Umbilical cord (tissue), 2 donors: ENCODE measurements at places on chromosomes 5 and 9. TPM values are rescaled to one million over a fixed set of nuclear protein-coding genes. Genes with fewer than 3 reads are reported as not detected.
A peak's percentile ranks its signal among the peaks of the same experiment; 100 is the strongest.

The HRH2 gene
- total RNA-seq: 1.7 TPM

The ST8SIA4 gene
- total RNA-seq: 13.5 TPM

DNA sequence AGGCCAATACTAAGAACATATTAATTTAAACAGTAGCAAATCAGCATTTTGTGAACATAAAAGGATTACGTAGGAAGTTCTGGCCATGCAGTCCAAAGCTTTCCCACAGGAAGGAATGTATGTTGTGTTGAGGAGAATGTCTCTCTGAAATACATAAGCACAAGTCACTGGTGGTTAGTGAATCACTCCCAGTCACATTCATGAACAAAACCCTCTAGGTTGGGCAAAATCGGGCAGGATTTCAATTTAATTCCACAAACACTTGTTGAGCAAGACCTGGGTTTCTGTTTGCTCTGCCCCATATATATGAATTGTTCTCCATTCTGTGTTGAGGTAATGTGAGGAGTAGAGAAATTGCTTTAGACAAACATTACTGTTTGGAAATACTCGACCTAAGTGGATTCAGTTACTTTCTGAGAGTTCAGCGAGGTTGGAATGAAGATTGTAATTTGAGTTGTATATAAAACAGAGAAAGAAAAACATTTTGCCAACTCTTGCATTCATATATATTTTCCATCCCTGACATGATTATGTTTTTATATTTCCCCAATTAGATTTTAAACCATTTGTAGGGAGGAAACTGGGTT, 127.6 kb upstream of the RPS23 start:
- DNase-seq: no peak

DNA sequence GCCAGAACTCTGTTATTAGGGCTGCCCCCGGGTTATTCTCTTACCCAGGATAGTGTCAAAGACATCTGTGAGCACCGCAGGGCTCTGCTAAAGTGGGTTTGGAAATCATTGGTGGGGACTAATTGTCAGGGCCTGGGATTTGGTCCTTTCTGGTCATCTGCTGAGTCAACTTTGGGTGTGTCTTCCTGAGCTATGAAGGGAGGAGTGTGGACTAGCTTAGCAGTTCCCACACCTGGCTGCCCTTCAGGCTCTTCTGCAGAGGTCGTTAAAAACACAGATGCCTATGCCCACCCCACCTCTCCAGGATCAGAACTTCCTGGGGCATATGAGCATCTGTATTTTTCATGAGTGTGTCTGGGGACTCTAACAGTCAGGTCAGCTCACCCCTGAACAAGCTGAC, 352.2 kb downstream of the SLIT3 start:
- no peak for DNase-seq

- DNase-seq: no peak
Observed at GRCh38 chr9:95023217-95024003, 294.1 kb downstream of the FANCC start.

DNA sequence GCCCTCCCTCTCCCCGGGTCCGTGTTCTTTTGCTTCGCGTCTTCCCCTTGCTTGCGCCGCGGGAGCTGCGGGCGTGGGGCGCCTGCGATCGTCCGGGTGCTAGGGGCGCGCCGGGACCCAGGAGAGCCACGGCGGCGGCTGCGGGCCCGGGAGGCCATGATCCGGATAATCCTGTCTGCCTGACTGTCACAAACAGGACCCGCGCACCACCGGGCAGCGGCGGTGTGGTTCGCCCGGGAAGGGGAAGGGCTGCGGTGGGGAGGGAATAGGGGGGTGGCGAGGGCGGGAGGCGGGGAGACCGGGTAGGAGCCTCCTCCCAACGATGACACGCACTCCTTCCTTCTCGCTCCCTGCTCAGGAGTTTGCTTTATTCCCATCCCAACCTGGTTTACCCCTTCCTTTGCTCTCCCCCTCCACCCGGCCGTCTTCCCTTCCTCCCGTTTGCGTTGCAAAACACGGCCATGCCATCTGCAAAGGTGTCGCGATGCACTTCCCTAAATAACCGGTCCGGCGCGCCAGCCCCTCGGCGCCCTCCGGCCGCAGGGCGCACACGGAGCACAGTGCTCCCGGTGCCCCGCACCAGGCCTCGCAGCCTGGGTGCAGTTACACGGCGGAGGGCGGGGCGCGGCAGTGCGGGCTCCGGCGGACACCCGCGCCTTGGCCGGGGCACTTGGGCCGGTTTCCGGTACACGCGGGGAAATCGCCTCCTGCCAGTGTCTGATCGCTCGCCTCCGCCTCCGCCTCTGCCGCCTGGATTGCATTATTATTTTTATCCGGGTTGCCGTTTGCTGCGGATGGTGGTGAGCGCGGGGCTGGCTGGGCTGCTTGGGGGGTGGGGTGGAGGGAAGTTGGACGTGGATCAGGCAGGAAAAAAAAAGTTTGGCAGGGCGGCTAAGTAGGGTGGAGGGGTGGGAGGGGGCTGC, 1.5 kb downstream of the SMARCA2 start:
- DNase-seq: peak; percentile 86

The FRMD3 gene
- 51.3 TPM for total RNA-seq

The TMOD1 gene
- 3.4 TPM for total RNA-seq

DNA sequence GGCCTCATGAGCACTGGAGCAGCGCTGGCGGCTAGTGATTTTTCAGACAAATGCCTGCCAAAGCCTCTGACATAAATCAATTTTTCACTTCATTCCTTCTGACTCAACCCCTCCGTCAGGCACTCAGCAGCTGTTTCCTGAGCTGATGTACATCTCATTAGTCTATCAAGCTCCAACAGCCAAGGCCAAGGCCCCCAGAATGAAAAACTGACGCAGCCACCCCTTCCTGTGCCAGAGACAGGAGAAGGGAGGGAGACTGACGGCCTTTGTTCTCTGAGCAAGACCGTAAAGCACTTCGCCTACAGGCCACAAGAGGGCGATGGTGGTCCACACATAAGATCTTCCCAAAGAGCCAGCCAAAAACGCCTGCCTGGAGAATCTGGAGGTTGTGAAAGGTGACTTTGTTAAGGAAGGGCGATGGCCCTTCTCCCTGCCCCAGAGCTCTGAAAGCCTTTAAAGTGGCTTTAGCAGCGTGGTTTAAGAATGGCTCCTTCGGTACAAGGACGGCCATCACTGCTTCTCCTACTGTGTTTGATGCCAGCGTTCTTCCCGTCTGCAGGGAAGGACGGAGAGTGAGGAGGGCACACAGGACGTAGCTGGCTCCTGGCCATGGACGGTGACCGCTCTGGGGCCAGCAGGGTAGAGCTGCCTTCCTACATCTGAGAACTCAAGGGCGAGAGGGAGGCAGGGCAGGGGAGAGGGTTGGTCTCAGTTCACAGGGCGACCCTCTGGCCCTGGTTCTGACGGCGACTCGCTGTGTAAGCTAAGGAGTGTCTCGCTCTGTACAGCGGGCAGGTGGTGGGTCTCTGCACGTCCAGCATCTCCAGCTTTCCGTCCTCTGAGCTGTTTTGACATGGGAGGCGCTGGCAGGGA, 37.0 kb downstream of the ALG2 start:
- DNase-seq: peak; percentile 91

GRCh38 chr9:72278959-72279358, 86.0 kb downstream of the ZFAND5 start:
- DNase-seq: no peak

- no peak for DNase-seq
Observed at GRCh38 chr9:93952784-93953495, 2.2 kb downstream of the BARX1 start.

The SMIM32 gene
- total RNA-seq: not detected

DNA sequence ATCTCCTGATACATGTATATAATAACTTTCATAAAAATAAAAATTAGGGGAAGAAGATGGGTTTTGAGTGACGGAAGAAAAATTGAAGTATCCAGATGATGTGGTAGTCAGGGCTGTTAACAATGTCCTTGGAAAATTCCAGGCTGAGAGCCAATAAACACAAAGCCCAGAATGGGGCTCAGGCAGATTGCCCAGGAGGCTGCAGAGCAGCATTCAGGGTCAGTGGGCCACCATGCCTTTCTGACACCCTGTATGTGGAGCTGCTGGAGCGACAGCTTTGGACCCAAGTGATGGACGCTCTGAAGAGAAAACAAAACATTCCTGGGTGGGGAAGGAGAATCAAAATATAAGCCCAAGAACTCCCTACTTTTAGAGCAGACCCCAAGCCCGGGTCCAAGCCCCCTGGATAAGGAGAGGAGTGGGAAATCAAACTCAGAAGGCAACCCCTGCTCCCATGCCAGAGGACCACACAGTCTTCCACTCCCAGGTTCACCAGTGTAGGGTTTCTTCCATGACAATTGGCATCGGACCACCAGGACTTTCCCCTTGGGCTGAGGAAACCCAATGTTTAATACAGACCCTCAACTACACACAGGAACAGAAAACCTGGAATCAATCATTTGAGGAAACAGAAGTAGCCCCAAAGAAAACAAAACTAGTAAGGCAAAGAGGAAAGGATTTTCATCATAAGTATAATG, 45.7 kb upstream of the SPATA31C2 start:
- DNase-seq: no peak

The RELL2 gene
- 0.96 TPM for total RNA-seq

DNA sequence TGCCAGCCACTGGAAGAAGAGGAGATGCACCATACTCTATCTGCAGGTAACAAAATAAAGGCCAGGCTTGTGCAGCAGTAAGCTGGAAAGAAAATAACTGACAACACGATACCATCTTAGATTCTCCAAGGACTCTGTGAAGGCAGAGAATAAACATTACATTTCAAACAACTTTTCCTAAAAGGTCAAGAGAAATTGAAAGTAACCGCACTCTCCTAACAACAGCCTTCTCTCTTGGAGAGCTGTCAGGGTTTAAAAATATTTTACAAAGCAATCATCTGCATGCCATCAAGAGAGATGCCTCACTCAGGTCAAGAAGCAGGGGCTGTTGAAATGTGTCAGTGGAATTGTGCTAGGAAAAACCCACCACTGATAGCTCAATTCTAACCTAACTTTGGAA, 13.5 kb upstream of the TTLL11 start:
- DNase-seq: no peak
